CD4-positive, alpha-beta memory T cell (primary cell): ENCODE measurements at places on chromosomes 5 and 9.

- peak; percentile 6 for DNase-seq
Observed at GRCh38 chr5:78320401-78320800, 25.9 kb upstream of the AP3B1 start.

- DNase-seq = no peak
Observed at GRCh38 chr5:132867046-132867451, 607 bp downstream of the UQCRQ start.

DNA sequence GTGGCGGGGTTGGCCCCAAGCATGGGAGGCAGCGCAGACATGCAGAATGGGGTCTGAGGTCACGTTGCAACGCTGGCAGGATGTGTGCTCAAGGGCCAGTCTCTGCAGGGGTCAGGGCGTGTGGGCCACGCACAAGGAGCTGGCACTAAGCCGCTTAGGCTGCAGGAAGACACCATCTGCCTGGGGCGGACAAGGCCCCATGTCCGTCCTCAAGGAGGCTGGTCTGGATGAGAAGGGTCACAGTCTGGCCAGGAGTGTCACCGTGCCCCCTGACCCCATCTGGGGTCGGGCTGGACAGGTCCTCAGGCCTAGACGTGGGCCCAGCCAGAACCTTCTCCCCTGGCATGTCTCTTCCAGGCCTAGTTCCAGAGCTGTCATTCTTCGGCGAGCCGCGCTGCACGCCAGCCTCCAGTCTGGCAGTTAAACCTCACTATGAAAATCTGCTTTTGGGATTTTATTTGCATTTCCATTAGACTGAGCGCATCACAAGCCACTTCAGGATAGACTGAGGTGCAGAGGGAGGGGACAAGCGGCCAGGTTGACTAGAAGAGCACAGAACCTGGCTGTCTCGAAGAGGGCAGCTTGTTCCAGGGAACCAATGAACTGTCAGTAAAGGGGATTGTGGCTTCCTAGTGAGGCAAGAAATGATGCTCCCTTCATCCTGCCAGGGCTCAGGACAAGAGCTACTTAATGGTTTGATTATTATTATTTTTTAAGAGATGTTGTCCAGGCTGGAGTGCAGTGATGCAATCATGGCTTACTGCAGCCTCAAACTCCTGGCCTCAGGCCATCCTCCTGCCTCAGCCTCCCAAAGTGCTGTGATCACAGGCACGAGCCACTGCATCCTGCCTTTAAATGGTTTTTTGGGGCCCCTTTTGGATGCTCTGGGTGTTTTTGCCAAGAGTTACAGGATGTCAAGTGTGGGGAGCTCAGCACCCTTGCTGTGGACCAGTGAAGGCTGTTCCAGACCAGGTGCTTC, 4.3 kb downstream of the BRD3OS start:
- no peak for DNase-seq

DNA sequence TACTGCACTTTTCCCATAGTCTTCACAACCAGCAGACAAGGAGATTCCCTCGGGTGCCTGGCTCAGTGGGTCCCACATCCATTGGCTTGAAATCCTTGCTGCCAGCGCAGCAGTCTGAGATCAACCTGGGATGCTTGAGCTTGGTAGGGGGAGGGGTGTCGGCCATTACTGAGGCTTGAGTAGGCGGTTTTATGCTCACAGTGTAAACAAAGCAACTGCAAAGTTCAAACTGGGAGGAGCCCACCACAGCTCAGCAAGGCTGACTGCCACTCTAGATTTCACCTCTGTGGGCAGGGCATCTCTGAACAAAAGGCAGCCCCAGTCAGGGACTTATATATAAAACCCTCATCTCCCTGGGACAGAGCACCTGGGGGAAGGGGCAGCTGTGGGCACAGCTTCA, 512.3 kb upstream of the MPDZ start:
- DNase-seq = no peak

DNA sequence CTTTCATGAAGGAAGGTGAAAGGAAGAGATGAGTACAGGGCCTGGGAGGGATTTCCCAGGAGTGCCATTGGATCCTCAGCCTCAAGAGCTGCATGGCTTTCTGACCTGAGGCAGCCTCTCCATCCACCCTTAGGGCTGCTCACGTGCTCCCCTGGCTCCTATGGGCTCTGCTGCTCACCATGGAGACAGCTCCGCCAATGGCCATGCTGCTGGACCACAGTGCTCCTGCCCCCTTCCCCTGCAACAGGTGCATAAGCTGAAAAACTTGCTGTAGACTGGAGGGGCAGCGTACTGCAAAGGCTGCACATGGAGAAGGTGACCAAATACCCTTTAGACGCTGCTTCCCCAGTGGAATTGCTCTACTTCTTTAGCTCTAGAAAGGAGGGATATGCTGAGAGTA, 112.7 kb upstream of the PANK3 start:
- DNase-seq = no peak

- no peak for DNase-seq
Observed at GRCh38 chr9:126755317-126755875, 49.4 kb upstream of the ZBTB43 start.

DNA sequence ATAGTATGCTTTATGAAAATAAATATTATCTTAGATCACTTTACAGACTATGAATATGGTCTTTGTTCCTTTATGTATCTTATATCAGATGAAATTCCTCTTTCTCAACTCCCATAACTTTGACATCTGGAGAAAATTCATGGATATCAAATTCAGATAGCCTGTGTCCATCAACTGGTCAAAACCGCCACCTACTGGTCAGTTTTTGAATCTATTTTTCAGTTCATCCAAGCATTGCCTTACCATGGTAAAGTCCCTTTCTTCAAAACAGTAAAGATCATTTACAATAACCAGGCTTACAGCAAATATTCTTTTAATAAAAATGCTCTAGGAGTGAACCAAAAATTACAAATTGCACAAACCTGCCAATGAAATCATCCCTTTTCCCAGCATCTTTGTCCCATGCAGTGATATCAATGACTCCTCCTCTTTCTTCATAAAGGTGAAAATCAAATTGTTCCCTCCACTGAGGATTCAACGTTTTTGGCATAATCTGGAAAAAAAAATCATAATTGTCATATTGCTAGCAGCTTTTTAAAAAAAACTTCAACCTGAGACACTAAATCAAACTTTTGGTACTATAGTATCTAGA, 290.5 kb downstream of the SLF1 start:
- DNase-seq = no peak

GRCh38 chr5:52709167-52709925, 78.4 kb upstream of the ITGA1 start:
- no peak for DNase-seq

DNA sequence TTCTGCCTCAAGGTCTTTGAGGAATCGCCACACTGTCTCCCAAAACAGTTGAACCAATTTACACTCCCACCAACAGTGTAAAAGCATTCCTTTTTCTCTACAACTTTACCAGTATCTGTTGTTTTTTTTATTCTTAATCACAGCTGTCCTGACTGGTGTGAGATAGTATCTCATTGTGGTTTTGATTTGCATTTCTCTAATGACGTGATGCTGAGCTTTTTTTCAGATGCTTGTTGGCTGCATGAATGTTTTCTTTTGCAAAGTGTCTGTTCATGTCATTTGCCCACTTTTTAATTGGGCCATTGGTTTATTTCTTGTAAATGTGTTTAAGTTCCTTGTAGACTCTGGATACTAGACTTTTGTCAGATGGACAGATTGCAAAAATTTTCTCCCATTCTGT, 400.0 kb downstream of the DEPDC1B start:
- no peak for DNase-seq

DNA sequence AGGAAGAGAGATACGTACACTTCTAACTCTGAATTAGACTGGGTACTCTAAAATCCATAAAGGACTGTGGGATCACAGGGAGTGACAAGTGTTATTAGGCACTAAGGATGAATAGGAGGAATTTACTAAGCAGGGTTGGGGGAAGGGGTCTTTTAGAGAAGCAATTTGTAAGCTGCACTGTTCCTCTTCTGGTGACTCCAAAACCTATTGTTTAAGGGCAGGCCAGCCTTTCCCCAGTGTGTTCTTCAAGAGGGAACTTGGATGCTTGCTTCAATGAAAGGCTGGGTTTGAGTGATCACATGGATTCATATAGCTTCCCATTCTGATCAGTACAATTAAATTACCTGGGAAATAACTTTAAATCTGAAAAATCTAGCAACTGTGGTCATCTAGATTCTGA, 71.8 kb downstream of the STX17 start:
- DNase-seq = no peak

DNA sequence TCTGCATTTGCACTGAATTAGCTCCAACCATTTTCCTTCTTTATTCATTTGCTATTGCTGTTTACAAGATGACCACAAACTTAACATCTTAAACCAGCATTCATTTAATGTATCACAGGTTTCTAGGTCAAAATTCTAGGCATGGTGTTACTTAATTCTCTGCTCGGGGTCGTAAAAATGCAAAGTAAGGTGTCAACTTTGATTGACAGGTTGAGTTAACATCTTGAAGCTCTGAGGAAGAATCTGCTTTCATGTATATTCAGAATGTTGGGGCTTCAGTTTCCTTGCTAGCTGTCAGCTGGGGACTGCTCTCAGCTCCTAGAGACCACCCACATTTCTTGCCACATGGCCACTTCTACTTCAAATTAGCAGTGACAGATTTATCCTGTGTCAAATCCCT, 348.7 kb upstream of the GRIN3A start:
- no peak for DNase-seq

DNA sequence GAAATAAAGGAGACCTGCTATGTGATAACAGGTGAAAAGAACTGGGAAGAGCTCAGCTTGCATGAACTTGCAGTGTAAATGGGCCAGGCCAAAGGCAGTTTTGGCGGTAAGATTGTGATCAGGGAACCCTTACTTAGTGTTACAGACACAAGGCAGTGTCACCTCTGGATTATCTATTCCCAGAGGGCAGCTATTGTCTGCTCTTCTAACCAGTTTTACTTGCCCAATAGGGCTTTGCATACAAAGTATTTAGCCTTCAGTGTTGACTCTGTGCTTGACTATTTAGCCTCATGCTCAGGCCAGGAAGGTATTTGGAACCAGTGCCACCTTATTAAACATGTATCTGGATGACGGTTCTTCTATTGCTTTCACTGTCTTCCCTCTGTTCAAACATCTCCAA, 38.3 kb downstream of the GDNF start:
- DNase-seq = no peak

- DNase-seq = no peak
Observed at GRCh38 chr9:92563116-92564100, 27.6 kb upstream of the ECM2 start.

DNA sequence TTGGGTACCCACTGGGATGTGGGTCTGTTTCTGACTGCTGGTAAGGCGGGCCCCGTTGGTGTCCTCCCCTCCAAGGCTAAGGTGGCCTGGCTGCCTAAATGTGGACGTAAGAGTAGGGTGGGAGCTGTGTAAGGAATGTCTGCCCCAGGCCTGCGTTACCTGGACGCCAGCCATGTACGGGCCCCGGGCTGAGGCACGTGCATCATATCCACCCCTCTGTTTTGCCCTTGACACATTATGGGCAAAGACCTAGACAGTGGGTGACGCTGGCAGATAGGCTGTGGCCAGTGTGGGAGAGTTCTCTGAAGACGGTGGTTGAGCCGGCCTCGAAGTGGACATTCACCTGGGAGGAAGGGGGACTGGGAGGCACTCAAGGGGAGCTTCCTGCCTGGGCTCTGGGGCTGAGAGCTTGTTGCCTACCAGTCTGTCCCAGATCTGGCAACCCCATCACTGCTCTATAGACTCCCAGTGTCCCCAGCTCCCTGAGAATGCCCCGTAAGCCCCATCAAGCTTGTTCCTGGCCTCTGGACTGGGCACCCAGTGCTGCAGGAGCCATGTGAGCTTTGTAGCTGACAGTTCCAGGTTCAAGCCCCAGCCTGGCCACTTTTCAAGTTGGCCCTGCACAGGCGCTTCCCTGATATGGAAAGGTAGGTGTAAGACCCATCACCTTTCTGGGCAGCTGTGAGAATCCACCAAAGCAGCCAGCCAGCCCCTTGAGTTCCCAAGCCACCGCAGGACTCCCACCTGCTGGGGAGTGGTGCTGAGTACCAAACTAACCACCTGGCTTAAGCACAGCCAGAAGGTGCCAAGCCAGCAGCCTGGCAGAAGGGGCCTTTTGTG, 3.2 kb upstream of the PRR7 start:
- no peak for DNase-seq

GRCh38 chr9:69223605-69224004, 49.5 kb downstream of the TJP2 start:
- DNase-seq = no peak

- DNase-seq = no peak
Observed at GRCh38 chr9:91905237-91905650, 44.8 kb downstream of the ROR2 start.

- no peak for DNase-seq
Observed at GRCh38 chr9:94805585-94805984, 79.1 kb downstream of the AOPEP start.

GRCh38 chr5:69075522-69076179, 18.2 kb upstream of the SLC30A5 start:
- no peak for DNase-seq

GRCh38 chr9:17635115-17635890, 56.4 kb downstream of the SH3GL2 start:
- no peak for DNase-seq

DNA sequence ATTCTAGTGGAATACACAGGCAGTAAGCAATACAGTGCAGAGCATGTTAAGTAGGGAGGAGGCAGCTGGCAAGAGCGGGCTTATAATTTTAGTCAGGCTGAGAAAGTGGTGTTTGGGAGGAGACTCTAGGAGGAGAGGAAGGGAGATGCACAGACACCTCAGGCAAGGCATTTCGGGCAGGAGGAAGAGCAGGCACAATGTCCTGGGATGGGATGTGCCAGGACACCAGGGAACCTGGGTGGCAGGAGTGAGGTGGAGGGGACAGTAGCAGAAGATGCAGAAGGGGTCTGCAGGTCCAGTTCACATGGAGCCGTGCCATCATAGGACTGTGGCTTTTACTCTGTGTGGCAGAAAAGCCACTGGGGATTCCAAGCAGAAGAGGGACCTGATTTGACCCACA, 143.7 kb upstream of the FSTL4 start:
- DNase-seq = no peak

DNA sequence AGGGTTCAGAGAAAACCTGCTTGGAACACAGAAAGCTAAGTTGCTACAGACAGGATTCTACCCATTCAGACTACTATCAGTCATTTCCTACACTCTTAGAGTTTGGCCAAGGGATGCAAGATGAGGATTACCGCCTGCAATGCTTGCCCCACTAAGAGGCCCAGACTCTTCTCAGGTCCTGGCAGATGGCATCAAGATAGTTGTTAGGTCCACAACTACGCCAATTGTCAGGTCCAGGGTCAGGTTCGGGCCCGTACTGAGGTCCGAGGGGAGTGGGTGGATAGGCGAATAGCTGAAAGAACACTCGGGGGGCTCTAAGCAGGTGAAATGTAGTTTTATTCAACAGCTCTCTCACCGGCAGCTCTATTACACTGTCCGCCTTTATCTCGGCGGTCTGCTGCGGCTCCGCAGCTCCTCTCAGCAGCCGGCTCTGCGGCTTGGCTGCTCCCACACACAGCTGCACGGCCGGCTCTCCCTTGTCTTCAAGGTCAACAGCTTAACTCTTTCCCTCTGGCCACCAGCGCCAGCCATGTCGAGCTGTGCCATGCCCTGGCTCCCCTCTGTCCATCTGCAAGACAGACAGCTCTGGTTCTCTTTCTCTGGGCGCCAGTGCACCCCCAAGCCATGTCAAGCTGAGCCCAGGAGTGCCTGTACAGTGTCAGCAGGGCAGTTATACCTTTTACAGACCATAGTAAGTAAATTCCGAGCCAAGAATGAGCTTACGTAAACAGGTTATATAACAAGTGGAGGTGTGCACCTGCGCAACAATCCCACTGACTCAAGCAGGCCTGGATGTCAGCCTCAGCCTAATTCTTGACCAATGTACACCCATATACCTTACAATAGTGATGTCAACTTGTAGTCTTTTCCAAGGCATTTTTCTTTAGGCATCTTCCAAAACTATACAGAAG, 24.0 kb downstream of the ENC1 start:
- DNase-seq = no peak
